CD8-positive, alpha-beta T cell (primary cell): ENCODE measurements at places on chromosomes 13 and 19.

DNA sequence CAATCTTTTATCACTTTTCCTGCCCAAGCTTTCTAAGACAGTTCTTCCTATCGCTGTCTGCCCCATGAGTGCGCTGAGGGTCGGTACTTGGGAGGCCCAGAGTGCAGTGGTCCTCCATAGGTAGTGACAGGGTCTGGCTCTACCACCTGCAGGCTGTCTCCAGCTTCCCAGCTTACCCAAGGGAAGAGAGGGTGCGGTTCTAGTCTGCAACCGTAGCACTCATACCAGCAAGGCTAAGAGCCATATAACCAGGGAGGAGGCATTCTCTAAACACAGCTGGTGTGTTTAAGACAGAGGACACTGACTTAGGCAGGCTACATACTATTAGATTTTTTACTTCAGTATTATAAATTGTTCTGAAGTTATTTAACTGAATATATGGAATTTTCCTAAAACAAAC is 8.2 kb downstream of the PROZ start:
- DNase-seq: no peak

- no peak for DNase-seq
Observed at GRCh38 chr13:33045851-33046592, 29.8 kb downstream of the KL start.

GRCh38 chr19:12244370-12244769 is 50.3 kb downstream of the ZNF44 start:
- no peak for DNase-seq

DNA sequence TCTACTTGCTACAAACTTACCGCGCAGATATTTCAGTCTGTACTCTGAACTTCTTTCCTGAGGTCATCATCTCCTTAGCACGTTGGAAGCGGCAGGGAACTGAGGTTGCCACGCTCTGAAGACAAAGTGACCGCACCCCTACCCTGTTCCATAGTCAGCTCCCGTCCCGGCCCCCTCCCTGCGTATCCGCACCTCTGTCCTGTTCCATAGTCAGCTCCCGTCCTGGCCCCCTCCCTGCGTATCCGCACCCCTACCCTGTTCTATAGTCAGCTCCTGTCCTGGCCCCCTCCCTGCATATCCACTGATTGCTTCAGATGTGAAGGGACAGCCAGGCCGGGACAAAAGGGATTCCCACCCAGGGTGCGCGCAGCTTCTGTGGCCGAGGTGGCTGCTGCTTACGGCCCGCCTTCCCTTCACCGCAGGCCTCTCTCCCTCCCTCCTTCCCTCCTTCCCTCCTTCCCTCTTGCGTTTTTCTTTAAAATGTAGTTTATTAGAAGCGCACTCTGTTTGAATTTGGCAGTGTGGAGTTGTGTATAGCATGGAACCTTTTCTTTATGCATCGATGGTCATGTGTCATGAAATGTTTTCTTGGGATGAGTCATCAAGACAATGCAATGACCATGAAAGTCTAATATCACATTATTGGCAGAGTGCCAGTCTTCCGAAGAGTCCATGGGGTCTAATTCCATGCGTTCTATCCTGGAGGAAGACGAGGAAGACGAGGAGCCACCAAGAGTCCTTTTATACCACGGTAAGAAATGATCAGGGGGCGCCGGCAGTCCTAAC is 21.9 kb upstream of the NDUFS7 start:
- DNase-seq: no peak

GRCh38 chr19:7852851-7853769 is 21.1 kb downstream of the PRR36 start:
- peak; percentile 78 for DNase-seq

- DNase-seq: no peak
Observed at GRCh38 chr19:40235238-40236025, 8.9 kb upstream of the CCNP start.

DNA sequence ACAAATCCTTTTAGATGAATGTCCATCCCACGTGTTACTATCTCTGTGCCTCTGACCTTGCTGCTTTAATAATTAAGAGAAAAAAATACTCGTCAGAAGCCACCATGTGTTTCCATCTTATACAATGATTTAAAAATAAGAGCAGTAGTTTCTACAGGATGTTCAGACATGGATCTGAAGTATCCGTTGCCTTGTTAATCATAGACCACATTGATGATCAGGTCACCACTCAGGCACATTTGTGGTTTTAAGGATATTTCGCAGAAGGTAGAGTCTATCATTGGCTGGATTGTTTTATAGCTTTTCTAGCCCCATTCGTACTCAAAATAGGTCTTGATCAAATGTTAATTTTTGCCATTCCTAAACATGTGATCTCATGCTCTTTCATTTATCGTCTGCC is 710.0 kb upstream of the ARGLU1 start:
- no peak for DNase-seq

DNA sequence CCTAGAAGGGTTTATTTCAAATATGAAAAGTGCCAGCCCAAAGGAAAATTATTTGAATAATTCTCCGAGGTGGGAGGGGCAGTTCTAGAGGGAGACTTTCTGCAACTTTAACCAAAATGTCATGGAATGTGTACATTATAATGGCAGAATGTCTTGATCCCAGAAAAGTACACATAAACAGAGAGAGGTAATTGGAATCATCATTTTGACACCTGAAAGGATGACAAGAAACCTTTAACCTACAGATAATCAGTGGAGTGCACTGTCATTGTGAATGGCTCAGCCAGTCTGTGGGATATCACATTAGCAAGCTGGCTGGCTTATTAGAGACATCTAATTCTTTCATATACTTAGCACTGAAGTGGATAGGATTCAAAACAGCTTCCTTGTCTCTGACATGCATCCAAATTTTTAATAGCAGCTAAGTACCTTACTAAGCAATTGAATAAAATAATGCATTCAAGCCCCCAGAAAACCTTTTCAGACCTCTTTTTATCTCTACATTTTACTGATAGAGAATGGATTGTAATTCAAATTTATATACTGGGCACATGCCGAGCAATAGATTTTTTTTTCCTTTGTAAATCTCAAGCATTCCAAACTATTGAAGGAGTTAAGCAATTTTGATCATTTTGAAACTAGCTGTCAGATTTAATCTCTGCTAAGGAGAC is 468.6 kb downstream of the COG6 start:
- no peak for DNase-seq

DNA sequence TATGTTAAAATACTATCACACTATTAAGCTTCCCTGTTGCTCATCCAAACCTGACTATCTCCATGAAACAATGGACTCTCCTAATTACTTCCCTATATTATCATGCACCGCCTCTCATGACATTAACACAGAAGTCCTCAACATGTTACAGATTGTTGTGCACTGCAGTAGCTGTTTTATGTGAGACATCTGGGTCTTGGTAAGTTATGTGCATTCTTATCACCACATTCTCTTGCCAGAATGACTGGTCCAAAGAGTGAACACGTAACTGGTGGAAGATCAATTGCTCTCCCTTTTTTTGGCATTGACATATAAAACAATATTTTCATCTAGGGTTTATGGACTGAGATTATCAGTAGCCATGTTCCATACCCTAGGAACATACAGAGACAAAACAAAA is 59.4 kb downstream of the POSTN start:
- no peak for DNase-seq

DNA sequence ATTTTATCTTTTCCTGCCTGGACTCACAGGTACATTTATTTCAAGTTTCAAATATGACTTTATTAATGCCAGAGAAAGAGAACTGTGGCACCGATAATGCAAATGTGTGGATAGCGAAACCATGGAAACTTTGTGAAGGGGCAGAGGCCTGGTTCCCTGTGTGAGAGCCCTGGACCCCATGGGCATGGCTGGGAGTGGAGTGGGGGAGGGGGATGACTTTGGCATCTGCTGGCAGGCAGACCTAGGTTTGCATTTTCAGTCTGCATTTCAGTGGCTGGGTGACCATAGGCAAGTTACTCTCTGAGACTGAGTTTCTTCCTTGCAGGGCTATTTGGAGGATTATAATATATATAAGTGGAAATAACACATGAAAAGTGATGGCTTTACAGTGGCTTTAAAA is 163.8 kb upstream of the TMTC4 start:
- DNase-seq: no peak

- DNase-seq: no peak
Observed at GRCh38 chr13:85091631-85092234, 707.5 kb downstream of the SLITRK6 start.

DNA sequence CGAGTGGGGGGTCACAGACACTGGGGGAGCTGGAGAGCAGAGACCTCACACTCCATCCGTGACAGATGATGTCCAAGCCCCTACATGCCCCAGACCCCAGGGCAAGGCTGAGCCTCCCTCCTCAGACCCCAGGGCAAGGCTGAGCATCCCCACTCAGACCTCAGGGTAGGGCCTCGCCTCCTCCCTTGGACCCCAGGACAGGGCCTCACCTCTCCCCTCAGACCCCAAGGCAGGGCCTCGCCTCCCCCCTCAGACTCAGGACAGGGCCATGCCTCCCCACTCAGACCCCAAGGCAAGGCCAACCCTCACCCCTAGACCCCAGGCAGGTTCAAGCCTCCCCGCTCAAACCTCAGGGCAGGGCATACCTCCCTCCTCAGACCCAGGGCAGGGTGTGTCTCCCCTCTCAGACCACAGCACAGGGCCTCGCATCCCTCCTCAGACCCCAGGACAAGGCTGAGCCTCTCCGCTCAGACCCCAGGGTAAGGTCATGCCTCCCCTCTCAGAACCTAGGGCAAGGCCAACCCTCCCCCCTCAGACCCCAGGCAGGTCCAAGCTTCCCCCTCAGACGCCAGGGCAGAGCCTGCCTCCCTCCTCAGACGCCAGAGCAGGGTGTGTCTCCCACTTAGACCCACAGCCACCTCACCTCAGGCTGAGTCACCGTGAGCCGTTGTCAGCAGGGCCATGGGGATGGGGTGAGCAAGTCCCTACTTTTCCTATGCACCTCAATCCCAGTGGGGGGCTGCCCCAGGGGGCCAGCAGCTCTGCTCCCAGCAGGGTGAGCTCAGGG is 1.7 kb upstream of the S1PR4 start:
- DNase-seq: peak; percentile 86

DNA sequence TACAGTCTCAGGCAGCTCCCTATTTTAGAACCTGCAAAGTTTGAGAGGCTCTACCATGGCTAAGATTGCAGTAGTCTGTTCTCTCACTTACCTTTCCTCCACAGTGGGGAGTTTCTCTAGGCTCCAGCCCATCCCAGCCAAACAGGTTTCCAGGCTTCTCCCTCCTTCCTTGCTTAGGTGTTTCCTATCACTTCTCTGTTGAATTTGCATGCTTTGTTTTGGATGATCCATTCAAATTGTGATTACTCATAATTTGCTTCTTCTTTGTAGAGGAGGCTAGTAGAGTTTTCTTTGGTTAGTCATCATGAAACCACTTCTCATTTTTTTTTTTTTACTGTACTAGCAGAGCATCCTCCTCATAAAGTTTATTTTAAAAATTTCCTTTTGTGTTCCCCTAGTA is 1242.2 kb upstream of the MIR17HG start:
- no peak for DNase-seq

DNA sequence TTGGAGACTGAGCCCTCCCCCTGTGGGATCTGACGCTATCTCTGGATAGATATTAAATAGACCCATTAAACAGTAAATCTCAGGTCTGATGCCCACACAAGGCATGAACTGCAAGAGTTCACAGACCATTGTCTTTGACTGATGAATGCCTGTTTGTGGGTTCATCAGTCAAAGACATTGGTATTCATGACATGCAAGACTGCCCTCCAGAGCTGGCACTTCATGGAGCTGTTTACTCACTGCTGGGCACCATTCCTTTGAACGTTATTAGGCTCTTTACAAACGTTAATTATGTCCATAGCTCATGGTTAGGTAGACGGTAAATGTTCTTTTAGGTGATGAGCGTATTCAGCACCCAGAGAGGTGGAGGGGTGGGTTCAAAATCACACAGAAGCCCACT is 111.8 kb upstream of the PABPC3 start:
- no peak for DNase-seq

DNA sequence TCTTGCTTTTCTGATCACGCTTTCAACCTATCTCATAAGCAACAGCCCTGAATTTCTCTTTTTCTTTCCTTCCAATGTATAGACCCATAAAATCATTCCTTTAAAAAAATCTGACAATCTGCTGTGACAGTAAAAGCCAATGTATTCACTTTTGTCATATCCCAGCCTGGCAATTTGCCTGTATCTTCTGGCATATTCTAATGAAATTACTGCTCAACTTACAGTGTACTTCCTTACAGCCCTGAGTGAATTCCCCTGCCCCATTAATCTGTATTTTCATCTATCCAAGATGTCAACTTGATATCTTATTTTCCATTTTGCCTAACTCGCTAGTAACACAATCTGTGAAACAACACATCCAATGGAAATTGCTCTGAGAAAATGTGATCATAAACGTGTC is 18.0 kb upstream of the SERP2 start:
- no peak for DNase-seq
